Activated gamma-delta T cell treated with anti-CD3 and anti-CD28 coated beads, Interleukin-2, amount 50 U/mL, for 16 hours (primary cell): ENCODE measurements at places on chromosomes 1 and 21.

DNA sequence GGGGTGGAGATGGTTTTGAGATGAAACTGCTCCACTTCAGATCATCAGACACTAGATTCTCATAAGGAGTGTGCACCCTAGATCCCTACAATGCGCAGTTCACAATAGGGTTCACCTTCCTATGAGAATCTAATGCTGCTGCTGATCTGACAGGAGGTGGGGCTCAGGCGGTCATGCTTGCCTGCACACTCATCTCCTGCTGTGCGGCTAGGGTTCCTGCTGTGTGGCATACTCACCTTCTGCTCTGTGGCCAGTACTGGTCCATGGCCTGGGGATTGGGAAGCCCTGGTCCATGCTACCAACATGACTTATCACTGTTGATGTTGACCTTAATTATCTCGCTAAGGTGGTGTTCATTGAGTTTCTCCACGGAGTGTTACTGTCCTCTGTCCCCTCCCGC lies 144.5 kb downstream of the NAV1 start:
- no peak for DNase-seq

DNA sequence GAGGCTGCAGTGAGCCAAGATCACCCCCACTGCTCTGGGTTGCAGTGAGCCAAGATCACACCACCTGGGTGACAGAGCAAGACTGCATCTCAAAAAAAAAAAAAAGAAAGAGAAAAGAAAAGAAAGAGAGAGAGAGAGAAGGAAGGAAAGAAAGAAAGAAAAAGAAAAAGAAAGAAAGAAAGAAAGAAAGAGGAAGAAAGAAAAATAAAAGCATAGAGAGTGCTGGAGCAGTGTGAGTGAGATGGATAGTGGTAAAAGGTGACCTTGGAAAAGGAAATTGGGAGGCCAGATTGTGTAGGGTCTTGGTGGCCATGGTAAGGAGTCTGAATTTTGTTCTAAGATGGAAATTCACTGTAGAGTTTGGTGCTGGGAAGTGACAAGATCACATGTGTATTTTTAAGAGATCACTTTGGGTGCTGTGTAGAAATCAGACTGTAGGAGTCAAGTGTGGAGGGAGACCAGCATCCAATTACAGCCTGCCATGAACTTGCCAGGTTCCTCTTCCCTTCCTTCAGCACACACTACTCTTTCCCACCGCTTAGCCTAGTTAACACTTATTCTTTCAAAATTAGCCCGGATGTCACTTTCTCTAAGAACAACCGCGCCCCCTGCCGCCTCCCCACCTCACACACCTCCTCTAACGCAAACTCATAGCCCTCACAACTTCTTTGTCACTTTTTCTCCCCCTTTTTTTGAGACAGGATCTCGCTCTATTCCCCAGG lies 17.9 kb downstream of the MTX1 start:
- DNase-seq: peak; percentile 91

- no peak for DNase-seq
Measured at GRCh38 chr1:119373465-119373864, 4.9 kb downstream of the HAO2 start.

- no peak for DNase-seq
Measured at GRCh38 chr1:223748405-223748772, 36.0 kb downstream of the CAPN2 start.

DNA sequence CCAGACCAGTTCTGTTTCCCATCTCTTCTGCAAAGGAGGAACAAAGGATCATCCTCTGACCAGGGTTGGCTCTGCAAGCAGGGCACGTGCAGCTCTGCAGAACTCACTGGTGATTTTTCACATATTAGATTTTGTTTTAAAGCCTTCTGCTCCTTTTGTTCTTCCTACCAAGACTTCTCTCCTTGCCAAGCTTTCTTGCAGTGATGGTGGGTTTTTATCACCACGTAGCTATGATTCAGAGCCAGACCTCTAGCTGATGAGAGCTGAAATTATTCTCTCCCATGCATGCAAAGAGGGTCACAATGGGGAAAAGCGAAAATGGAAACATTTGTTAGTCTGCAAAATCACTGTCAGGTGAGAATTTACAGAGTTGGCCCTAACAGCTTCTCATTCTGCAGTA lies 225.2 kb downstream of the KCNH1 start:
- DNase-seq: no peak

- no peak for DNase-seq
Measured at GRCh38 chr1:197987294-197987693, 70.1 kb downstream of the LHX9 start.

DNA sequence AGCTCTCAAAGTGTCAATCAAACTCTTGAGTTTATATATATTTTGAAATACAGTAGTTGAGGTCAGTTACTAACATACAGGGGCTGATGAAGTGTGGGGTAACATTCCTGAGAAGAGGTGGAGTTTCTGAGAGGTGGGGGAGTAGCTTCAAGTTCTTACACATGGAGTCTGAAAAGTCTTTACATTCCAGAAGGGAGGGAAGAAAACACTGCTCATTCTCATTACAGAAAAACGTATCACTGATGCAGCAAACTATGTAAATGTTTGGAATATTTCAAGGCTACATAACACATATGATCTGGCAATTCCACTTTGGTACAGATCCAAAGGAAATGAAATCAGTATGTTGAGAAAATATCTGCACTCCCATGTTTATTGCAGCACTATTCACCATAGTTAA lies 1065.8 kb upstream of the B3GALT2 start:
- no peak for DNase-seq

DNA sequence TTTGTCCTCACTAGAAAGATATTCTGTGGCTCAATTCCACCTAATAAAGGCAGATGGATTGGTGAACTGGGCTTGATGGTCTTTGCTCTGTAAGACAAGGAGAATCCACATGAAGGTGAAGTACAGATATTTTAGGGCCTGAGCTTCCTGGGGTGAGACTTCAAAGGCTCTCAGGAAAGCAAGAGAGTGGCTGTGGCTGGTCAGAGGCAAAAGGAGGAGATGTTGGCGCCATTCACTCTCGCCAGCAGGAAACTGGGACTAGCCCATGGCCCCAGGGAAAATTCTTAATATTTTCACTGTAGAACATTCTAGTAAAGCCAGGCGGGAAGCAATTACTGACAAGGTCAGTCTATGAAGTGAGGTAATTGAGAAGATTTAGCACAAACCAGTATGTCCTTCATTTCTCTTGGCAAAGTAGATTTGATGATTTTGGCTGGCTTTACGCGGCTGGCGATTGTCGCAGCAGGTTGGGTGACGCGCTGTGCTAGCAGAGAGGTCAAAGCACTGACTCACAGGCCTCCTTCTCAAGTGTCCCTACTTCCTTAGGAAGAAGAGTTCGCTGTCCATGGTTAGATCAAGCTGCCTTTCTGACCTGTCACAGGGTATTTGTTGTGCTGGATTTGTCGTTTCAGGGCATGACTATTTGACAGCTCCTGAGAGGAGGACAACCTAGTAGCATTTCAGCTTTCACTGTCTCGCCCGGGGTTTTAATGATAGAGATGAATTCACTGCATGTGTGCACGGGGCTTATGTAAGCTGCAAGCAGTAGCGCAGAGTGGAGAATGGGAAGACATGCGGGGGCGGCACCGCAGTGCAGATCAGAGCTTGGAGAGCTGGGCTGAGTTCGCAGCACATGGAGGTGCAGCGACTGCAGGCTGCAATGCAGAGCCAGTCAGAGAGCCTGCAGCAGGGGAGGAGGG lies 32.7 kb downstream of the XCL1 start:
- no peak for DNase-seq

DNA sequence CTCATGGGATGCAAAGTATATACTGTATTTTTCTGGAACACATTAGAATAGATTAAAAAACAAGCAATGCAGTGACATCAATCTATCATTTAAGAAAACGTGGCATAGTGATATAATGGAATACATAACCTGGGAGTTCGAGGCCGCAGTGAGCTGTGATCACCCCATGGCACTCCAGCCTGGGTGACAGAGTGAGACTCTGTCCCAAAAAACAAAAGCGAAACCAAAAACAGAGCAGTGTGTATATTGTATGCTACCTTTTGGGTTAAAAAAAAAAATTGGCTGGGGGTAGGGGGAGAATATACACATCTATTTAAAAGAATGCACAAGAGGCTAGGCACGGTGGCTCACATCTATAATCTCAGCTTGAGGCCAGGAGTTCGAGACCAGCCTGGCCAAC lies 13.5 kb downstream of the SLC2A1 start:
- DNase-seq: no peak

GRCh38 chr21:25906587-25906986 lies 171.8 kb downstream of the GABPA start:
- DNase-seq: no peak

GRCh38 chr1:92901126-92901525 lies 60.1 kb downstream of the DIPK1A start:
- no peak for DNase-seq

GRCh38 chr1:116454940-116455339 lies 81.9 kb downstream of the ATP1A1 start:
- no peak for DNase-seq

DNA sequence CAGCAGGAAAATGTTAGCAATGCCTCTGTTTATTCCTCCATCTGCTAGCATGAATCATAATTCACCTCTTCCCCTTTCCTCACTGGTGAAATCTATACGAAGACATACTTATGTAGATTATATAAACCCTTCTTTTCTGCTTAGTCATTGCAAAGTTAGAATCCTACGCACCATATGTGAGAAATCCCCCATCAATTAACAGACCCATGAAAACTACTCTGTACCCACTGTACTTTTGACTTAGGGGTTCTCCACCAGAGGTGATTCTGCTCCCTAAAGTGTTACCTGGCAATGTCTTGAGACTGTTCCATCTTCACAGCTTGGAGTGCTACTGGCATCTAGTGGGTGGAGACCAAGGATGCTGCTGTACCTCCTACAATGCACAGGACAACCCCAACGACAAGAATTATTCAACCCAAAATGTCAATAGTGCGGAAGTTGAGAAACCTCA lies 49.6 kb upstream of the KCTD3 start:
- DNase-seq: no peak

GRCh38 chr1:3509721-3510120 lies 55.3 kb downstream of the ARHGEF16 start:
- DNase-seq: no peak

GRCh38 chr1:170471398-170472053 lies 60.4 kb upstream of the GORAB start:
- DNase-seq: no peak

DNA sequence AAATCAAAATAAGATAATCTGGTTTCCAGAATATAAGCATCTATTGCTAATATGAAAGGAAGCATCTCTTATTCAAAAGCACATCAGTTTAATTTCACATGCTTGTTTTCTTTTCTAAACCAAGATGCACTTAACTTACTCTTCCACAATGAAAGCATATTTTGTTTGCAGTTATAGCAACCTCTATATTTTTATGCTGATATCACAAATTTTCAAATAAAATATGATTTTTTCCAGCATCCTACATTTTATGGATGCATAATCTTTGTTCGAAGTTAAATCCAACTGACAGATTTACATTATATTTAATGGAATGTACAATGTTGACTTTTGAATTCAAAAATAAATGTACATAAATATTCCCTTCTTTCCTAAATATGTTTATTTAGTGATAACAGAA lies 978.3 kb upstream of the B3GALT2 start:
- DNase-seq: no peak

- no peak for DNase-seq
Measured at GRCh38 chr1:65698590-65698989, 94.1 kb upstream of the PDE4B start.

DNA sequence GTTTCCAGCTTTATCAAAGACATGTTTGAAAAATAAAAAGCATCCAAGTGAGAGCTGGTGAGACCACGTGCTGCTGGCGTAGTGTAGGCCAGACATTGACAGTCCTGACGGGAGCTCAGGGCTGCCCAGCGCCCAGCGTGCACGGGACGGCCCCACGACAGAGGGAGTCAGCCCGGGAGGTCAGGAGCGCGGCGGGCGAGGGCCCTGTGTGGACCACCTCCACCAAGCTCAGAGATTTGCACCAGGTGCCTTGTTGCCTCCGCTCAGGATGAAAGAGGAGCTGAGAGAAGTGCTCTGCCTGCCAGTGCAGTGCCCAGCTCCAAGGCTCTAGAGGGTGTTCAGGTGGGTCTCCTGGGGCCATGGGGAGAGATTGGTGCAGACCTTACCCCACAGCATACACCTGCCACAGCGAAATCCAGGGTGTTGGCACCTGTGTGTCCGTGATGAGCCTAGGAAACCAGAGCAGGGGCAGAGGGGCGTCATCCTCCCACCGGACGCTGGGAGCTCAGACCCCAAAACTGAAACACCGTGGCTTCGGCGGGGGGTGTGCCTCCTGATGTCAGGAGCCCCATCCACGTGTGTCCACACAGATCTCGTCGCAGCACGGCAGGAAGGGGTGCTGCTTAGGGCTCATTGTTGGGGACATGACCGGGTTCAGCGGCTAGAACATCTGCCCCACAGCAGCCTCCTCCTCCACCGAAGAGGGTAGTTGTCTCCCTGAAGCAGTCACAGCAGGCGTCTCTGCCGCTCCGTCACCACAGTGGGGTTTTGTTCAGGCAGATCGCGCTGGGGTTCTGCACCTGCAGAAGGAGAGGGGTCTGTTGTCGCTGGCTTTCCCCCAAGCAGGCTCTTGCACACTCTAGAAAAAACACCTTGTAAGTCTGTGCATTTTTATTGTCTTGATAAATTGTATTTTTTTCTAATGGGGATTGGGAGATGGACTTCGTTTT lies 64.2 kb downstream of the POFUT2 start:
- no peak for DNase-seq

DNA sequence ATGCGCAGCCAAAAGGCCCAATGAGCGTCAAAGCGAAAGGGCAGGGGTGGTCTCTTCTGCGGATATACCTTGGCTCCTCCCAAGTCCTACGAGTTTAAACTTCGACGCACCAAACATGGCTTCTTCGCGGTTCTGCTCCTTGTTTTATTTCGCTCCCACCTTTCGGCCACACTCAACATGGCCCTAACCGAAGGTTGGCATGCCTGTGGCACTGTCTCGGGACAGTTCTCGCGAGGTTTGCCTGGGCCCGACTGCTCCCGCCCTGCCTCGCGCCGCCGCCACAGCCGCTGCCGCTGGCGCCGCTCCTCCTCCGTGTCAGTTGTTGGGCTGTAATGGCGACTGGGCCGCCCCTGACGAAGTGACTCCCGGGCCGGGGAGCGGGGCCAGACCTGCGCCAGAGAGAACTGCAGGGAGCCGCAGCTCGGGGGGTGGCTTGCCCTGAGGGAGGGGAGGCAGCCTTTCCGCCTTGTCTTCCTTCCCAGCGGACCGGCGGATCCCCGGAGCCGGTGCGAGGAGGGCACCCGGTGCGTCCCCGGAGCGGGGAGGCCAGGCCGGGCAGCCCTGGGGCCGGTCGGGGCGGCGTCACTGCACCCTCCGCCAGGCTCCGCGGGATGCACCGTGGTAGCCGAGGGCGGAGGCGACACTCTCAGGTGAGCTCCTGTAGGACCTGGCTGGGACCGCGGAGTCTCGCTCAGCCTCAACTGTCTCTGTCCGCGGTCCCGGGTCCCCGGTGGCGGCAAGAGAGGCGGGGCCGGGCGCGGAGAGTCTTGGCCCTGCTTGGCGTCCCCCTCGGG lies at the start of gene CEP350:
Gene CEP350 (plus strand): TSS at position 318 of the 794 bp plus-strand sequence. CDS start 31,372 bp downstream, outside the sequence.
- DNase-seq: peak; percentile 95

DNA sequence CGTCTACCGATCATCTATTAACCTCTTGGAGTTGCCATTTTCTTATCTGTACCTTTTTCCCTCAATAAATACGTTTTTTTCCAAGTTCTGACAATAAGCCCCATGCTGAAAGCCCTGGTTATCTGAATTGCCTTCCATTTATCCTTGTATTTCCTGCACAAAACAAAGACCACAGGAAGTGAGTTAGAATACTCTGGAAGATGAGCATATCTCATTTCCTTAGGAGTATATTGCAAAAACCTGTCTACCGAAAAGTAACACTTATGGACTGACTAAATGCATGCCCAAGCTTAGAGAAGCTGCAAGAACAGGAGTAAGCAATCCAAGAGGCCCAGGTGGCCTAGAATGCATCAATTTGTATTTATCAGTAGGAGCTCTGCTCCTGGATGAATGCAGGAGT lies 39.9 kb downstream of the DIRAS3 start:
- DNase-seq: no peak

- DNase-seq: no peak
Measured at GRCh38 chr21:36538761-36539160, 58.8 kb upstream of the CLDN14 start.
